BJ (cell line): ENCODE measurements at places on chromosomes 11 and 22.

GRCh38 chr11:122796128-122796717, 42.1 kb upstream of the CRTAM start:
- DNase-seq = no peak

GRCh38 chr11:115739146-115739545, 234.9 kb upstream of the CADM1 start:
- no peak for DNase-seq

DNA sequence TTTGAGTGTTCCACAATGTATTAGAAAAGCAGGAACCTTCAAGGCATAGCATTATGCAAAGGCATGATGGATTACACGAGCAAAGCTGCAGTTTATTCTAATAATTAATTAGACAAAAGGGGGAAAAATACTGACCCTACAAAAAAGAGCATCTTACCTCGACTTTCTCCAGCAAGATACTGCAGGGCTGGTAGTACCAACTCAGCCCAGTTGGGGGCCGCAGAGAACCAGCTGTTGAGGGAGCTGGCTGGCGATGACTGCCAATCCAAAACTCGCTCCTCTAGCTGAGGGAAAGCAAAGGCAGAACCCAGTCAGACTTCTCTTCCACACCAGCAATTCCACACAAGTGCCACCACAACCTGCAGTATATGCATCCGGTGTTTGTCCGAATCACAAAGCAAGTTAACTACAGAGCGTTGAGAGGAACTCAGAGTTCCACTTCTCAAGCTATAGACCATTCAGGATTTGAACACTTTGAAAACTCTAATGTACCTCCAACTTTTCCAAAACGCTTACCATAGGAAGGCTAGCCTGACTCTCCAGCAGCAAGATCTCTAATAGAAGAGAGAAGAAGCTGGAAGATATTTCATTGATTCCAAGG, 13.7 kb downstream of the NFRKB start:
- no peak for DNase-seq

DNA sequence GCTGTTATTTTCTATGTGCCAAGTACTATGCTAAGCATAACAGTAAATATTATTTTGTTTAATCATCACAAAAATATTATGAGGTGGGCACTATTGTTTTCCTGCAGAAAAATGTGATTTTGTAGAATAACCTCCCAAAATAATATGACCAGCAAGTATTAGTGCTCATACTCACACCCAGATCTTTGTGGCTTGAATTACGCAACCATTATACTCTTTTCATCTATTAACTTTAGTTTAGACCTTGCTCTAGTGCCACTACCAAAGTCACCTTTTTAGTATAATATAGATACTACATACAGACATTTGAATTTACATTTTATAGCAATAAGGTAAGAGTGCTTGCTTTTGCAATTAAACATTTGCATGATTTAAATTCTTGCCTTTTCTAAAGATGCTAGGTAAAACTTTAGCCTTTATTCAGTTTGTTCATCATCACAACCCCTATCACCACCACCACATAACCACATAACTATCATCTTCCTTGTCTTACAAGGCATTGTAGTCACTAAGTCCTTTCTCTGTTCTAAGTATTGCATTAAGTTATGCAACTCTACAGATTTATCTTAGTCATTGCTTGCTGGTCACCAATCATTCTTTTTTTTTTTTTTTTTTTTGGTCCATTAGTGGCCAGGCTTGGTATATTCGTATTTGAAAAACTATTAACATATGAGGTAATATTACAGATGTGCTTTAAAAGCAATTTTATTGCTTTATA, 68.4 kb downstream of the GAS2 start:
- no peak for DNase-seq

DNA sequence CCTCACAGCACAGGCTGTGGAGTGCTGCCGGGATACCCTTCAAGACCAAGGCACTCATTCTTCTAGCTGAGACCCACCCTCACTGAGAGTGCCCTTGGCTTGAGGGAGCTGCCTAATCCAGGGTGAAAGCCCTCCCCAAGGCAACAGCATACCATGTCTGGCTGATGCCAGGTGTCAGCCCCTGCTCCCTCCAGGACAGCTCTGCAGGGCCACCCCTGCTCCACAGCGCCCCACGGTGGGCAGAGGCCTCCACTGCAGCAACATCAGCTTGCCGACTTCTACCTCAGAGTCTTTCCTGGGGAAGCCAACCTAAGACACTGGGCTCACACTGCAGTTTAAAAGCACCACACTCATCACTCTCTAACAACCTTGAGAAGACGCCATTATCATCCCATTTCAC, 29.0 kb downstream of the TTLL1 start:
- DNase-seq = no peak

DNA sequence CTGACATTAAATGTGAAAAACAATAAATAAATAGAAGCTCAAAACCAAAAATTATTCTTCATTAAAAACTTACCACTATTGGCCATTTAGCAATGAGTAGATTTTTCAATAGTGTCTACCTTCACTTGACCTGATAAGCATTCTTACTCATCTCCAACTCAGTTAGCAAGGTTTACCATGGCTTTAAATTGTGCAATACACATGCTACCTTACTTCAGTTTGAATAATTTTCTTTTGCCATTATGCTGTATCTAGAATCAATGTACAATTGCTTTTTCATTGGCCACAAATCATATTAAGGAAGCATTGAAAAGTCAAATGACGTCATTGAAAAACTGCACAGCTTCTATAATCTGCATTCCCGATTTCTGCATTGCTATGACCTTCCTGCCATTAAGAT, 64.9 kb downstream of the SVIP start:
- no peak for DNase-seq

GRCh38 chr22:45594123-45594941, 77.3 kb upstream of the ATXN10 start:
- no peak for DNase-seq

DNA sequence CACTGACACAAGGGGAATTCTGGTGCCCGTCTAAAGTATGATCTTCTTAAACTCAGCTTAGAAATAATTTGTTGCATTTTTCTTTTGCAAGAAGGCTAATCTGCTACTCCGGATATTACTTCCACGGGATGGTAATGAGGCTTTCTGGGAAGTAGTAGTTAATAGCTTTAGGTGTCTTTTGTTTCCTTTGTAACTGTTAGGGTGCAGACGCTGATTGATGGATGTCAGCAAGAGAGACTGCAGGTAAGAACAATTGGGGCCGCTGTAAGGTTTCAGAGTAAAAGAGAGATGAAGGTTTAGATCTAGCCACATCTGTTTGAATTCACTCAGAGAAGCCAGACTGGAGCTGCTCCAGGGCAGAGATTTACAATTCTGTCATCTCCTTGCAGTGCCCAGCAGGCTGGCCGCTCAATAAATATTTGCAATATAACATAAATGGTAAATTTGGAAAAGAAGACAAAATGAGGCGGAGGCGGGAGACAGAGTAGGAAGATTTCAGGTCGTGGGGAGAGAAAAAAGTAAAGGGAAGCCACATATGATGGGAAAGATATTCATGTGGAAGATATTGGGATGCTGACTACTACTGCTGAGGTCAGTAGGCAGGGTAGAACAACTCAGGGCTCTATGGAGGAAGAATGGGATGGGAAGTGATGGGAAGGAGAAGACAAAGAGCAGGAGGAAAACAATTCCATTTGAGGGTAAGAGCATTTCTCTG, 320.5 kb downstream of the AASDHPPT start:
- DNase-seq = peak; percentile 4

- no peak for DNase-seq
Measured at GRCh38 chr11:68818181-68818580, 23.5 kb downstream of the CPT1A start.

- DNase-seq = no peak
Measured at GRCh38 chr11:34065505-34066203, 14.1 kb downstream of the CAPRIN1 start.

DNA sequence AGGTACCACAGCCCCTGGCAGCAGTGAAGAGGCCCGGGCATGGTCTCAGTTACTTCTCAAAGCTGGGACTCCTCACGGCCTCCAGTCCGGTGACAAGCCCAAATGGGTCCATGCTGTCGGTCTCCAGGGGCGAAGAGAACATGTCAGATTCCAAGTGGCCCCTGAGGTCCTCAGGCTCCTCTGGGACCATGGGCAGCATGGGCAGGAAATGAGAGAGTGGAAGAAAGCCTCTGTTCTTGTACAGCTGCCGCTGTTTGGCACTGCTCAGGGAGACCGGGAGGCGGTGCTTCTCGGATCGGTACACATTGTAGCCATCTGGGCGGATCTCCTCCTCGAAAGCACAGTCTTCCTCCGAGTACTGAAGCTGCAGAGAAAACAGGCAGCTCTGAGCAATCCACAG, 4.6 kb downstream of the FGF19 start:
- DNase-seq = no peak

GRCh38 chr11:2446590-2447252, 1.9 kb downstream of the KCNQ1 start:
- DNase-seq = no peak

DNA sequence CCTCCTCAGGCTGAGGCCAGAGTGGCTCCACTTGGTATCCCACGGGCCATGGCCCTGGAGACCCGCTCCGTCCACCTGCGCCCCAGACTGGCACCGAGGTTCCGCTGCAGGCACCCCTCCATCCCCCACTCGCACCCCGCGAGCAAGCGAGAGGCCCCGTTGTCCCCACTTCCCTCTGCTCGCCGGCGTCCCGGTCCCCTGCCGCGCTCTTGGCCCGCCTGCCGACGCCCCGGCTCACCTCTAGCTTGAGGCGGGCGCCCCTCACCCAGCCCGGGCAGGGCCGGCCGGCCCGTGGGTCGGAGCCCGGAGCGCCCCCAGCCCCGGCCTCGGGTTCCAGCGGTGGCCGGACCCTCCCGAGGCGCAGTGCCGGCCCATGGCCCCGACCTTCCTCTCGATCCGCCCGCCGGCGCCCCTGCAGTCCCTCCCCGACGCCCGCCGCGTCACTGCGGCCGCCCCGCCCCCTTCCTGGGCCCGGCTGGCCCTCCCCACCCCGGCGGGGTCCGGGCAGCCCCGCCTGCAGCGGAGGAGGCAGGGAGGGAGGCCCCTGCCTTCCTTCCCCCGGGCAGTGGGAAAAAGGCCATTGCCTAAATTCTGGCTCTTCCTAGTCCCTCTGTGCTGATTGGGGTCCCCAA, at the start of gene PITPNM1:
Gene PITPNM1, minus strand, starts transcription at position 414 of the 632 bp plus-strand sequence. CDS start 1,183 bp downstream, outside the sequence.
- DNase-seq = no peak

GRCh38 chr11:119236490-119236889, 30.4 kb downstream of the CBL start:
- no peak for DNase-seq

DNA sequence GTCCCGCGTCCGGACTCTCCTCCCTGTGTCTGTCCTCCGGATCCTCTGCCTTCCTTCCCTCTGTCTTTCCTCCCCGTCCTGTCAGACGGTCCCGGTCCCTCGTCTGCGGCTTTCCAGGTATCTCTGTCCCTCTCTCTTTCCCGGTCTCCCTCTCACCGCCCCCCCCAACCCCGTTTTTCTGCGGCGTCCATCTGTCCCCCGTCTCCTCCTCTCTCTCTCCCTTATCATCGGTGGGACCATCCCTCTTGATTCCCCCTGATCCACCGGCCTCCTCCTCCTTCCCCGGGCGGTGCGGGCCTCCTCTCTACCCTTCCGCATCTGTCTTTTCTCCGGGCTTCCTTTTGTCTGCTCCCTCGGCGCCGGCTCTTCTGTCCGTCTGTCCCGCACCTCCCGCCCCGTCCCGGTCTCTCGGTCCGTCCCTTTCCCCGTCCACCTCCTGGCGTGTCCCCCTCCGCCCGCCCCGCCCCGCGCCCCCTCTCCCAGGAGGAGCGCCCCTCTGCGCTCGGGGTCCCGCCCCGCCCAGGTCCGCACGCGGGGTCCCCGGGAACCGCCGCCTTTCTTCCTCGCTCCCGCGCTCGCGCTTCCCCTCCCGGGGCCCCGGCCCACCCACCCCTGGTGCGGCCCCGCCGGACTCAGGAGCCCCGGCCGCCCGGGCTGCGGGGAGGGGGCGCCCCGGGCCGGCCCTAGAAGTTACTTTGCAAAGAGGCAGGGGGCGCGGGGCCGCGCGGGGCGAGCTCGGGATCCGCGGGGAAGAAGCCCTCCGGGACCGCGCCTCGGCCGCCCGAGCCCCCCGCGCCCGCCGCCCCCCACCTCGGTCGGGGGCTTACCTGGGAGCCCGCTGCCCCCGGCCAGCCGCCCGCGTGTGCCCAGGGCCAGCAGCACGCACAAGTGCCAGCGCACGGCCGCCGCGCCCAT, 568 bp downstream of the SCUBE1 start:
- no peak for DNase-seq

GRCh38 chr11:86237267-86237804, 7.2 kb upstream of the EED start:
- no peak for DNase-seq

DNA sequence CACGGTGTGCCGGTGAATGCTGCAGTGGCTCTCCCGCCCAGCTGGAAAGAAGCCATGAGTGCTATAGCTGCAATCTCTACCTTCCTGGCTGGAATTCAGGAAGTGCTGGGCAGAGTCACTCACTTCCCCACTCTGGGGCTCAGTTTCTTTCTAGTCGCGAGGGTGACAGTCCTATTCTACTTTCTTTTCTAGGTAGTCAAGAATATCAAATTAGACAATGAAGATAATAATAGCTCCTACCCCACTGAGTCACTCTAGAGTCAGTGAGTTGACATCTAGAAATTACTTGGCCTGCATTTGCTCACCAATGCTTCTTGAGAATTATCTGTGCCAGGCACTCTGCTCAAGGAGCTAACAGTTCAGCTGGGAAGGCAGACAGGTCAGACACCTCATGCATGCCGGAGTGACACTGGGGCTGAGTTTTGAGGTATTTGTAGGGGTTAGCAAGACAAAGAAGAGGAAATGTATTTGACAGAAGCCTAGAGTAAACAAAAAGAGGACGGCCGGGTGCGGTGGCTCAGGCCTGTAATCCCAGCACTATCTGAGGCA, 3.2 kb downstream of the CENPM start:
- no peak for DNase-seq

GRCh38 chr11:130472434-130472961, 24.1 kb downstream of the ADAMTS15 start:
- DNase-seq = no peak

DNA sequence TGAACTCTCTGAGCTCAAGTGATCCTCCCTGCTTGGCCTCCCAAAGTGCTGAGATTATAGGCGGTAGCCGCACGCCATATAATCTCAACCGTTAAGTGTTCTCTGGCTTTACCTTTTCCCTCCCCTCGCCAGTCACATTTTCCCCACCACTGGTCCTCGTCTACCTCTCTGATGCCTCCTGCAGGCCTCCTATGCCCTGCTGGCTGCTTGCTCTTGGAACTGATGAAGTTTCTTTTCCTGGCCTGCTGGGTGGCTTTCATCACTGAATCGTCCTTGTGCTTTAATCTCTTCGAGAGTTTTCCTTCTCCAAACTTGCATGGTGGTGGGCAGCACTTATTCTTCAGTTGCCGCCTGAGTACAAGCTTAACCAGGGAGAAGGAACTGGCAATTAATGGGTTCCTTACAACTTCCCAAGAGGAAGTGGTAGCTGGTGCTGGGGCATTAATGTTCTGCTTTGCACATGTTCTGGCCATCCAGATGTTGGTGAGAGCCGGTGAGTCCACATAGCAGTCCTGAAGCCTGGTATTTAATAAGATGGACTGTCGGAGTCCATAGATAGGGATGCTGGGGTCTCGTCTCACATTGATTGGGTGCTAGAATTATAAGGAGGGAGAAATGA, 1.3 kb downstream of the C22orf31 start:
- DNase-seq = no peak

GRCh38 chr11:129503646-129504045, 128.0 kb downstream of the BARX2 start:
- no peak for DNase-seq
